ENCODE measurements at places on chromosomes 1 and 21.

GRCh38 chr1:151282883-151283725 is 1.0 kb downstream of the ZNF687 start:
- peak; percentile 55 for DNase-seq

DNA sequence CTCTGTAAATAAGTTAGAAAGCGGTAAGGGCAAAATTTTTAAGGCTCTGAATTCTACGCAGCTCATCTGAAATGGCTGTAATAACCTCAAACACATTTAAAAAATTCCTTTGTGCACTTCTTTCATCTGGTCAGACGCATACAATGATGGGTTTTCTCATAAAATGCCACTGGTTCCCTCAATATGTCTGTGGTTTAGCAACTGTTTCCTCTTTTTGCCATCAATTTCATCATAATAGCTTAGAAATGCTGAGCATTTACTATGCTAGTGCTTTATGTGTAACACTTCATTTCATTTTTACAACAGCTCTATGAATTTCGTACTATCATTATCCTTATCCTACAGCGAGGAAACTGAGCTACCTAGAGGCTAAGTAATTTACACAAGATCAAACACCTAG is 35.3 kb upstream of the DMRTA2 start:
- no peak for DNase-seq

GRCh38 chr1:180586671-180587155 is 27.9 kb downstream of the OVAAL start:
- no peak for DNase-seq

DNA sequence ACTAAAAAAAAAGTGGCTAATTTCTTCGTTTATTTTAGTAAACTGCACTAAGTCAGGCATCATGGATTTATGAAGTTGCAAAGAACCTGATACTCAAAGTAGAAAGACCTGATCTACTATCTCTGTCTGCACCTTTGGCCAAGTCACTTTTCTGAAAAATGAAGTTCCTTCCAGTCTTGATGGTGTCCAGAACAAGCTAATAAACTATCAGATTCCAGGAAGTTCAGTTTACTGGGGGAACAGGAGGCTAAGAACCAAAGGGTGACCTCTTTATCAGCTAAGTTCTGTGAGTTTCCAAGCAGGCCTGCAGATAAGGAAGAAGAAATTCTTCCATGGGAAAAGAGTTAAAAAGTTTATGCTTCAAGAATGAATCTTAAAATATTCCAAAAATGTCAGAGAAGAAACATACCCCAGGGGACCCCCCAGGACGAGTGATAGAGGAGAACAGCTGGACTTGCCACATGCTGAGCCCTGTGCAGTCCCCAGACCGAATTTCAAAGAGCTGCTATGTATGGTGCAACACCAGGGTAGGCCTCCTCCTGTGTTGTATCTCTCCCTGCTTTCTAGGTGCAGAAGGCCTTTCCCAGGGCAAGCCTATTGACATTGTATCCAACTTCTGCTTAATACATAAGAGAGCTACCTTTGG is 72.8 kb upstream of the FGGY start:
- no peak for DNase-seq

DNA sequence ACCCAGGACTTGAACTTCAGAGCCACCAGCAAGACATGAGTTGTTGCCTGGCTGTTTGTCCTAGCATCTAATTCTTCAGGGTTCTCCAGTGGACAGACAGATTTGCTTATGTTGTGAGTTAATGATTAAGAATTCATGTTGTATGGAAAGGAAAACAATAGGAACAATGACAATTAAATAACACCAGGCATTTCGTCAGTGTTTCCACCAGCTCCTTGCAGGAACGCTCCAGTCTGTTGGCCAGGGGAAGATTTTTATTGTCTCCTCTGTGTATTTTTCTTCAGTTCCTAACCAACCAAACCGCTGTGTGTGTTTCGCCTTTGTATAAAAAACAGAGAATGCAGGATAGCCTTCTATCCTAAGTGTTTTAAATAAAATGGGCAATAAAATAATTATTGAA is 64.4 kb upstream of the PTGFR start:
- no peak for DNase-seq

DNA sequence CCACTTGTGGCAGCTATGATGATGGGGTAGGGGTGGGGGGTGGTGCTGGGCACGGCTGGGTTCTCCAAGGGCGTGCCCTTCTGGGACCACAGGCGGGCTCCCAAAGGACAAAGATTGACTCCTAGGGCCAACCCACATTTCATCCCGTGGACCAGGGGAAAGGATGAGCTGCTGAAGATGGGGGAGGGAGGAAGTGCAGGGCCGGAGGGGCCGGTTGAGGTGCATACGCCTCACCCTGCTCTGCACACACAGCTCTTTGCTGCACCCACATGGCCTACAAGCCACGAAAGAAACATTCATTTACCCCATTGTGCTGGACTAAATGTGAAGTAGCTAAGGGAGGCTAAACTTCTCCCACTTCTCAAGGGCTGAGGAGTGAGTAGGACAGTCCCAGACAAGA is 34.2 kb upstream of the GNPAT start:
- no peak for DNase-seq

All from right hindlimb (tissue), 1 donor.